ENCODE measurements at places on chromosomes 16 and 17.
A peak's percentile ranks its signal among the peaks of the same experiment; 100 is the strongest.

DNA sequence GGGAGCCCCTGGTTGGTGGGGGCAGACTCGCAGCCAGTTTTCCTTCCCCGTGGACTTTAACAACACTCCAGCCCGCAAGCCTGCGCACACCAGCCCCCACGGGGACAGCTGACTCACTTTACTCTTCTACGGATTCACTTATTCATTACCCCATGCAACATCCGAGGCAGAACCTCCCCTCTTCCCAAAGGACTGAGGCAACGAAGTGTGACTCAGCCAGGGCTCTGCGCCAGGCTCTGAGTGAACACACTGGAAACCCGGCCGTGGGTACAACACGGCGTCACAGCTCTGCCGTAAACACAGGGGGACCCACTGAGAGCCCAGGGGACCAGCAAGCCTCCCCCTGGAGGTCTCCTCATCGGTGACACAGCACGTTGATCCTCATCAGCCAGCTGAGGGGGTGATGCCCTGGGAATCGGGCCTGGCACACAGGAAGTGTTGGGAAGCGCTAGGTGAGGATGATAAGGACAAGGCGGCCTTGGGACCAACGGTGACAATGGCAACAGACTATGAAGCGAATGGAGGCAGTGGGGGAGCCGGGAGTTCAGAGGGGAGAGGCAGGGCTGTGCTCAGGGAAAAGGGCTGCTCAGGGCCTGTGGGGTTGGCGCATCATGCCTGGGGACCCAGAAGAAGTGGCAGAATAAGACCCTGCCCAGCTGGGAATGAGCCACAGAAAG, 14.6 kb downstream of the COTL1 start:
- DNase-seq = peak; percentile 89

DNA sequence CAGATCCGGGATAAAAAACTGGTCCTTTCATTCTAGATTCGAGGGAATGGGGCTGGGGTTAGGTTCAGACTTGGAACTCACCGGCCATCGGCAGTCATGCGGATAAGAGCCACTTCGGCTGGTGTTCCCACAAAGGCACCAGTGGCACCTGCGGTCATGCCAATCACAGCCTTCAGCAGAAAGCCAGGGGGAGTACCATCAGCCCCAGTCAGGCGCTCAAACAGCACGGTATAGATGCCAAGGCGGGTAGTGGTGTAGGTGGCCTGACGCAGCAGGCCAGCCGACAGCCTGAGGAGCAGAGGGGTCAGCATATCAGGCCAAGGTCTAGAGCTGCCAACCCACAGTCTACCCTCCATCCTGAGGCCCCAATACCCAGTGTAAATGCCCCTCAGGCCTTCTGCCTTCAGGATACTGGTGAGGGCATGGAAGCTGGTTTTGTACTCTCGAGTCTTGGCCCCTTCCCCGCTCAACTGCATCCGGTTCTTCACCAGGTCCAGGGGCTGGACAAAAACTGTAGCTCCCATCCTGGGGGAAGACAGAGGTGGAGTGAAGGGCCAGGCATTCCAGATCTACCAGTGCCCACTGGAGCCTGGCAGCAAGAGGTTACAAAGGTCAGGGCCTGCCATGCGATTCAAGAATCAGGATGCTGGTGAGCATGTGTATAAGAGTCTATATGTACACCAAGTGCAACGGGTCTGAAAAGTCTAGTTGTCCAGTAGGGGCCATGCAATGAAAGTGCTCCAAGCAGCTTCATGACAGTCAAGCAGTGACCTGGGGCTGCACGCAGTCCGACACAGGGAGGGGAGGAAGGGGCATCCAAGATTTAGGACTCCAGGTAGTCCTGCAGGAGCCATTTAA, 929 bp downstream of the SLC25A11 start:
- no peak for DNase-seq

DNA sequence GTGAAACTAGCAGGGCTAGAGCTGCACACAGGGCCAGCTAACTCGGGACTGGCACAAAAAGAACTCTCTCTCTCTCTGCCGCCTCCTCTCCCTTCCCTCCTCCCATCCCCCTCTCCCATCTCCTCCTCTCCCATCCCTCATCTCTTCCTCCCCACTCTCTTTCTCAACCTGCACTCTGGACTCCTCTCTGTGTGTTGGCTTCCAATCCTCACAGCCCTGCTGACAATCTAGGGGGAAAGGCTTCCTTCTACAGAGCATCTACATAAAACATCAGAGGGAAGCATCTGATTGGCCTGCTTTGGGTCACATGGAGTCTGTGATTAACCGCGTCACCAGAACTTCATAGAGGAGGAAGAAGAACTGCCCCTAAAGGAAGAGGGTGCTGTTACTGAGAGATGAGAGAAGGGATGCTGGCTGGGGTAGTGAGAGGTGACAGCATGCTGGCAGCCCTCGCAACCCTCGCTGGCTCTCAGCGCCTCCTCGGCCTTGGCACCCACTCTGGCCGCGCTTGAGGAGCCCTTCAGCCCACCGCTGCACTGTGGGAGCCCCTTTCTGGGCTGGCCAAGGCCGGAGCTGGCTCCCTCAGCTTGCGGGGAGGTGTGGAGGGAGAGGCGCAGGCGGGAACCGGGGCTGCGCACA, 12.8 kb upstream of the ZFP90 start:
- DNase-seq = no peak

DNA sequence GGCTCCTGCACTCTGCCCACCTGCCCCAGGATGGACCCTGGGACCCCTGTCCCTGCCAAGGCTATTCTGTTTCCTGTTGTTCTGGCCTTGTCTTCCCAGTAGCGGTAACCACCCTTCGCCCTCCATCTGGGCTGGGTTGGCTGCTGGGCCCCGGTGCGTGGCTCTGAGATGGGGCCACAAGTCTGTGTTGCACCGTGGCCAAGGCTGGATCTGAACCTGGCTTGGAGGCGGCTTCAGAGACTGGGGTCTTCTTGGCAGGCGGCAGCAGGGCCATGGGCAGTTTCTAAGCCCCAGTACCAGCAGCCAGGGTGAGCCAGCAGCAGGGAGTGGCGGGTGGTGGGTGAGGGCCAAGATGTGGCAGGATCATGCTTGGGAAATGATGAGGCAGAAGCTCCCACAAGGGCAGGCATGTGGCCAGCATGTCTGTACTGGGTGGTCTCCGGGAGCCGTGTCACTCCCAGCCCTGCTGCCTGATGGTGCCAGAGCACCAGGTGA, 12.6 kb downstream of the MAP2K3 start:
- DNase-seq = no peak

DNA sequence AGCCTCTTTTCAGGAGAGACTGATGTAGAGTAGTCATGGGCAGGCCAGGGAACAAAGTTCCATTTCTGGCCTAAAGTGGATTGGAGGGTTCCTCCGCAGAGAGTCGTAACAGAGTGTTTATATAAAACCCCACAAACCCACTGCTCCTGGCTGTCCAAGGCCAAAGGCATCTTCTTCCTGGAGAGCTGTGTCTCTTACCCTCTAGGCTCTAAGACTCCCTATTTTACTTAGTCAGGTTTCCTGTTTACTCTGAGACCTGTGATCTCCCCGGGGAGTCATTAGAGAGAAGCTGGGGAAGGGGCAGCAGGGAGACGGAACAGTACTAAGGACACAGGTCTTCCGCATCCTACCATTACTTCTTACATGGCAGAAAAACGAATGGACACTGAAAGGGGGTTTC, 69.5 kb downstream of the HIC1 start:
- DNase-seq = no peak

DNA sequence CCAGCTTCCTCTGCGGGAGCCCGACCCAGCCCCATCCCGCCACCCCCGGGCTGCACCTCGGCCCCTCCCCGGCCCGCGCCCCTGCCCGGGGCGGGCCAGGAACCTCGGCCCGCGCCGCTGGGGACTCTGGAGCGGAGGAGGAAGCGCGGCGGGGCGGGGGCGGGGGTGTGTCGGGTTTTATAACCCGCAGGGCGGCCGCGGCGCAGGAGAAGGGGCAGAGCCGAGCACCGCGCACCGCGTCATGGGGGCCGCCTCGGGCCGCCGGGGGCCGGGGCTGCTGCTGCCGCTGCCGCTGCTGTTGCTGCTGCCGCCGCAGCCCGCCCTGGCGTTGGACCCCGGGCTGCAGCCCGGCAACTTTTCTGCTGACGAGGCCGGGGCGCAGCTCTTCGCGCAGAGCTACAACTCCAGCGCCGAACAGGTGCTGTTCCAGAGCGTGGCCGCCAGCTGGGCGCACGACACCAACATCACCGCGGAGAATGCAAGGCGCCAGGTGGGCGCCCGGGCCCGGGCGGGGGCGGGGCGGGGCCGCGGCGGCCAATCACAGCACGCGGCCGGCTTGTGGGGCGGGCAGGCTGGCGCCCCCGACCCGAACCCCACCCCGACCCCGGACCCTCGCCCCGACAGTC, at the start of gene ACE:
Gene ACE (plus strand): TSS at position 208 of the 626 bp plus-strand sequence. CDS start 34 bp downstream, at position 242.
- no peak for DNase-seq

GRCh38 chr17:17050346-17051345, 8.4 kb downstream of the MPRIP start:
- no peak for DNase-seq

GRCh38 chr16:58661199-58661830, 23.3 kb downstream of the SLC38A7 start:
- peak; percentile 86 for DNase-seq

DNA sequence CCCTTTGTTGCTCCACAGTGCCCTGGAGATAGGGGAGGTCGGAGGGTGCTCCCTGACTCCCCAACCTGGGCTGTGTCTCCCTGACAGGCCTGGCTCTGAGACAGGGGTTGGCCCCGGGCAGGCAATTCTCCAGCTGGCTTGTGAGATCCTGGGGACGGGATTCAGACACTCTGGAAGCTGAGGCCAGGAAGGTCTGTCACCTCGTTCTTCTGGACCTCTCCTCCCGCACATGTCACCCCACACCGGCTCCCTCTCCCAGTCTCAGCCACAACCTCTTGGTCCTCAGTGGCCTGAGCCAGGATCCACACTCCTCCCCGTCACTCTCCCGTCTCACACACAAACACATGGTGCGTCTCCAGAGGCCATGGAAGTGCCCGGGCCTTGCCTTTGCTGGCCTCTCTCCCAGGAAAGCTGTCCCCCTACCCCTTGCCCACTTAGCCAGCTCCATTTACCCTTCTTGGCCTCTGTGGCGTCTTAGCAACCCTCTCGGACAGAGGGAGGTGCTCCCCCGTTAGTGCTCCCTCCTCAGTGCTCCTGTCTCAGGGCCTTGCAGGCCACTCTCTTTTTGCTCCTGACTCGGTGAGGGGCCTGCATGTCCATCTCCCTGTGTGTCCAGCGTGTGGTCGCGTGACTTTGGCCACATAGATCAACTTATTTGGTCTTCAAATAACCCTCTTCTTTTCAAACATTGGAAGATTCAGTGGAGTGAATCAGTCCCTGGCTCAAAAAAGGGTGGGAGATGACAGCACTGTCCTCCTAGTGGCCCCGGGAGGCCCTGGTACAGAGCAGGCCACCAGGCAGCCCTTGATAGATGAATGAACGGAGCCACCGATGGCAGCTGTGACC, 747 bp downstream of the ADGRG3 start:
- DNase-seq = no peak

GRCh38 chr16:85162478-85163277, 50.4 kb upstream of the CIBAR2 start:
- no peak for DNase-seq

DNA sequence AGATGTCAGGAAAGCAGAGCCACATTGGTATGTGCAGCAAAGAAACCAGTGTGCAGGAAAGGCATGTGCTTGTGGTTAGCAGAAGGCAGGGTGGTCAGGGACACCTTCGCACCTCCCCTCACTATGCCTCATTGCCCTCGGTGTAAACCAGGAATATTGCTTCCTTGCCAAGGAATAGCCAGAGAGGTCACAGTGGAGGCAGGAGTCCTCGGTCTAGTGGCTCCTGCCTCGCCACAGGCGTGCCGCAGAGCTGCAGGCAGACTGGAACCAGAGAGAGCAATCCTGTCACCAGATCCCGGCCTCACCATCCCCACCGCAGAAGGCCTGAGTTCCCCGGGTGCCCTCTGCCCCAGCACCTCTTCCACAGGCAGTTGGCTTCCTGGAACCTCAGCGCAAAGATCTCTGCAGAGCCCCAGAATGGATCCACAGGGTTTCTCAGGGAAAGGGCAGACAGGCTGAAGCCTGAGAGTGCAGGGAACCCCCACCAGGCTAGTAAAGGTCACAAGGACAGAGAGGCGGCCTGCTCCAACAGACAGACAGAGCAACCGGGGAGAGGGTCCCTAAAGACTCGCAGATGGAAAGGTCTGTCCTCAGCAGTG, 21.6 kb downstream of the CCDC182 start:
- no peak for DNase-seq

Data from RWPE1 (cell line).